ENCODE measurements at places on chromosomes 4 and X. TPM values are rescaled to one million over a fixed set of nuclear protein-coding genes. Genes with fewer than 3 reads are reported as not detected.

DNA sequence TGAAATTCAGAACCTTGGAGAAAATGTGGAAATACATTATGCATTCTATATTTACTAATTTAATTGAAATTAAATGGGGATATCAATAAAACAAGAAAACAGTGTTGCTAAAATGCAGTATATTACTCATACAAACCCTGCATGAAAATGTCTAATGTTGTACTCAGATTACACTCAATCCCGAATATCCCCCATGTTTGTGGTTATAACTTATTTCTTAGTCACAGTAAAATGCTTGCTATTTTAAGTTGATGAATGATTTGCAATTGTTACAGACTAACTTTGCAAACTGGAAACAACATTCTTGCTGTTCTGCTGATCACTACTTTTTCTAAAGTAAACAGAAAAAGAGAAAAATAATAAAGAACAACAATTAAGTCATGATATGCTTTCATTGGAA, 33.1 kb upstream of the ANXA10 start:
- H3K27ac ChIP-seq = no peak overlapping the region
- H3K4me3 ChIP-seq = no peak overlapping the region
- no peaks in the 10 kb centered on the region for H3K27me3 ChIP-seq
- DNase-seq = no peak
- no peaks in the 10 kb centered on the region for H3K36me3 ChIP-seq

DNA sequence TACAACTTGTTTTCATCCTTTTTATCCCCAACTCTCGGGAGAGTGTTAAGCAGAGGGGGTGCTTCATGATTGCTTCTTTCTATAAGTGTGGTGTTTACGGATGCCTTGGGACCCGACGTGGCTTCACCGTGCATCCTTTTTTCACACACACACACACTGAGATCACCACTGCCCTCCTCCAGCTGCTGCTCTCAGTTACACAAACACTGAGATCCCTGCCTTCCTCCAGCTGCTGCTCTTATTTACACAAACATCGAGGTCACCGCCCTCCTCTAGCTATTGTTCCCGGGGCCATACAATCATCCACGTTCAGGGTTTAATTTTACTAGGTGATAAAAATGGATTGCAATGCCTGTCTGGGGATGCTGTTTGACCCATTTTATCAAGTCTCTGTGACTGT, 155.4 kb upstream of the FAM9B start:
- H3K4me3 ChIP-seq = no peak overlapping the region
- no peak overlapping the region for H3K27ac ChIP-seq
- no peaks in the 10 kb centered on the region for H3K27me3 ChIP-seq
- no peaks in the 10 kb centered on the region for H3K4me1 ChIP-seq

DNA sequence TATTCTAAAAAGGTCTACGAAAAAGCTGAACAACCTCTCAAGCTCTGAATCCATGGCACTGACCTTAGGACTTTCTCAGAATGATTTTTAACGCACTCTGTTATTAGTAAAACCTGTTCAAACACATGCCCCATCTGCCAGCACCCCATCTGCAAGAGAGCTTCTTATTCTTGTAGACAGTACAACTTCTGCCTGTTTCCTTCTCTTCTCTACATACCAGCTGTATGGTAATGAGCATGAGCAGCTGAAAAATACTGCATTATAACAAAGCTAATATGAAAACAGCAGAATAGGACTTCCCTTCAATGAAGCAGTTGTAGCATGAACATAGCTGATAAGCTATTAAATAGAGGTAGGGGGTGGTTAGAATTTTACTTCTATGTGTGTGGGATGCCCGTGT, 167.9 kb downstream of the FBXW7 start:
- no peak overlapping the region for H3K4me3 ChIP-seq
- H3K4me1 ChIP-seq = peaks cover 11% of the 10 kb centered on the region
- no peak for DNase-seq
- H3K27me3 ChIP-seq = no peaks in the 10 kb centered on the region

GRCh38 chrX:9164533-9165426, 130.9 kb upstream of the FAM9B start:
- no peaks in the 10 kb centered on the region for H3K27me3 ChIP-seq
- no peak for DNase-seq
- no peak overlapping the region for H3K4me3 ChIP-seq
- H3K27ac ChIP-seq = no peak overlapping the region
- no peaks in the 10 kb centered on the region for H3K36me3 ChIP-seq

- no peaks in the 10 kb centered on the region for H3K36me3 ChIP-seq
- no peak overlapping the region for H3K27ac ChIP-seq
- DNase-seq = no peak
- no peaks in the 10 kb centered on the region for H3K27me3 ChIP-seq
Measured at GRCh38 chr4:184293552-184293951, 75.9 kb upstream of the ENPP6 start.

DNA sequence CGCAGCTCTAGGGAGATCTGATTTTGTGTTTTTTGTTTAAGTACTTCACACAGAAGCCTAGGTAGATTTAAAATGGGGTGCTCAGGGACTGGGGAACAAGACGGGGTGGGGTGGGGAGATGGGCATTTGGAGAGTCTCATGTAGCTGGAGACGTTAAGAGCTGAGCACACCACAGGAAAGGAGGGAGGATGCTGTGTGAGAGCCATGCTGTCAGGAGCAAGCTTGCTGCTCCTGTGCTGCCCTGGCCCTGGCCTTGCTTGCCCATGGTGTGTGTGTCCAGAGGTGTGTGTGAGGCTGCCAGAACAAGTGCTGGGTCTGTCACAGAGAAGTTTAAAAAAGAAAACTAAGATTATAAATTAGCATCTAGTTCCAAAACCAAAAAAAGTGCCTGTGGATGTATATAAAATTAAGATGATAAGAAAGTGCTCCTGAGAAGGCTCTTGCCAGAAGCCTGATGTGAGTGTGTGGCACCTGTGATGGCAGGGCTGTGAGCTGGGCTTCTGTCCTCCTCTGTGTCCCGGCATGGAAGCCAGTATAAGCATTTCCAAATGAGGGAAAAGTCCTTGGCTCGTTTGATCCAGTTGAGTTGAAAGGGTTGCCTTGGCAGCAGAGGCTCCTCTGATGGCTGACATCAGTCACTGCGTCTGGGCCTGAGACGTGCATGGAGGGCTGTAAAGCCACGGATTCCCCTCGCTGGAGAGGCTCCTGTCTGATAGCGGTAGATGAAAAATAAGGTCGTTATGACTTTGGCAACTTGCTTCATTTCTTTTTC, 63.5 kb downstream of the NELFA start:
- no peak overlapping the region for H3K27ac ChIP-seq
- H3K36me3 ChIP-seq = peaks cover 20% of the 10 kb centered on the region
- DNase-seq = no peak
- no peak overlapping the region for H3K4me3 ChIP-seq
- H3K27me3 ChIP-seq = no peaks in the 10 kb centered on the region
- no peaks in the 10 kb centered on the region for H3K4me1 ChIP-seq

- H3K27me3 ChIP-seq = no peaks in the 10 kb centered on the region
- H3K4me1 ChIP-seq = no peaks in the 10 kb centered on the region
- no peak overlapping the region for H3K27ac ChIP-seq
- DNase-seq = no peak
Measured at GRCh38 chrX:67384403-67384802, 159.4 kb upstream of the AR start.

DNA sequence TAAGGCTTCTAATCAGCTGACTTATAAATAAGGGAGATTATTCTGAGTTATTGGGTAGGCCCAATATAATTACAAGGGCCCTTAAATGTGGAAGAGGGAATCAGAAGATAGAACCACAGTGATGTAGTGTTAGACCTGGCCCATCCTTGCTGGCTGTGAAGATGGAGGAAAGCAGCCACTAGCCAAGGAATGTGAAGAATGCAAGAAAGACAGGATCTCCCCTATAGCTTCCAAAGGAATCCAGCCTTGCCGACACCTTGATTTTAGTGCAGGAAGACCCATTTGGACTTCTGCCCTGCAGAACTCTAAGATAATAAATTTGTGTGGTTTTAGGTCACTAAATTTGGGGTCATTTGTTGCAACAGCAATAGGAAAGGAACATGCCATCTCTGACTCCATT, 150.6 kb downstream of the SPATA18 start:
- no peak for DNase-seq
- no peaks in the 10 kb centered on the region for H3K27me3 ChIP-seq
- H3K4me3 ChIP-seq = no peak overlapping the region
- no peaks in the 10 kb centered on the region for H3K4me1 ChIP-seq
- no peaks in the 10 kb centered on the region for H3K36me3 ChIP-seq
- no peak overlapping the region for H3K27ac ChIP-seq

DNA sequence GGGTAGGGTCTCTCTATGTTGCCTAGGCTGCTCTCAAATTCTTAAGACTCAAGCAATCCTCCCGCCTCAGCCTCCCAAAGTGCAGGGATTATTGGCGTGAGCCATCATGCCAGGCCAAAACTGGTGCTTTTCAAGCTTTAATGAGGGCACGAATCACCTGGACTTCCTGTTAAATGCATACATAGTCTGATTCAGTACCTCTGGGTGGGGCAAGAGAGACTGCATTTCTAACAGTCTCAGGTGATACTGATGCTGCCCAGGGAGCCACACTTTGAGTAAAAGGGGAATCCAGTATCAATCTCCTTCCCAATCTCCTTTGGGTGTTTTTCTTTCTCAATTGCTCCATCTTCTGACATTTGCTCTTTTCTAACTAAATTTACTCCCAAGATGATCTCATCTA, 96.5 kb downstream of the SH3RF1 start:
- no peaks in the 10 kb centered on the region for H3K36me3 ChIP-seq
- no peak overlapping the region for H3K4me3 ChIP-seq
- no peaks in the 10 kb centered on the region for H3K27me3 ChIP-seq
- no peak overlapping the region for H3K27ac ChIP-seq

ARMCX1 gene
- 19.4 TPM for total RNA-seq

CNOT6L gene
- total RNA-seq = 21.3 TPM

RAI2 gene
- total RNA-seq = 11.2 TPM

SLC34A2 gene
- total RNA-seq = 2.5 TPM

SMIM10L2A gene
- 5.1 TPM for total RNA-seq

Measured in suprapubic skin (tissue), 4 donors.